ENCODE measurements at places on chromosomes 2 and 18. TPM values are rescaled to one million over a fixed set of nuclear protein-coding genes. Genes with fewer than 3 reads are reported as not detected.

DNA sequence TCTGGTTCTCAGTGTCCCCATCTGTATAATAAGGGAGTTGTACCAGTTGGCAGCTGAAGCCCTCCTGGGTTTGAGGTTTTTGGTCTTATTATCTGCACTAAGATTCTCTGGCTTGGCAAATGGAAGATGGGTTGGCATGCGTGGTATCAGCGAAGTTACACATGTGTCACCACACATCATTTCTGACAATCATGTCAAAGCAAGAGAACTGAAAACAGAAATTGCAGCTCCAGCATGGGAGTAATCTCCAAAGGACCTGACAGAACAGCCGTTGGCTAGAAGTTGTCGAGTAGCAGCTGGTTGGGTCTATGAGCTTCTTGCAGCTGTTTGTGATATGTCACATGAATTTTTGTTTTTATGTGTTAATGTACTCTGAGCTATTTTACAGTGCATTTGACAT lies 317.4 kb downstream of the SLC4A3 start:
- H3K4me3 ChIP-seq: no peak overlapping the region
- no peaks in the 10 kb centered on the region for H3K4me1 ChIP-seq
- H3K36me3 ChIP-seq: no peaks in the 10 kb centered on the region
- no peak for DNase-seq
- H3K27me3 ChIP-seq: no peaks in the 10 kb centered on the region

The ABCA12 gene
- not detected for total RNA-seq

The KIF5C gene
- 0.47 TPM for total RNA-seq

The PLEKHA3 gene
- total RNA-seq: 35.1 TPM

The CYP27C1 gene
- not detected for total RNA-seq

The RFX8 gene
- not detected for total RNA-seq

GRCh38 chr2:26692897-26693849 lies 651 bp downstream of the KCNK3 start:
- H3K27me3 ChIP-seq: peaks cover 57% of the 10 kb centered on the region
- H3K27ac ChIP-seq: peak overlapping the region; percentile 56
- H3K4me1 ChIP-seq: peaks cover 7% of the 10 kb centered on the region
- no peaks in the 10 kb centered on the region for H3K36me3 ChIP-seq

The DPP4 gene
- 24.5 TPM for total RNA-seq

The SRD5A2 gene
- 1.2 TPM for total RNA-seq

DNA sequence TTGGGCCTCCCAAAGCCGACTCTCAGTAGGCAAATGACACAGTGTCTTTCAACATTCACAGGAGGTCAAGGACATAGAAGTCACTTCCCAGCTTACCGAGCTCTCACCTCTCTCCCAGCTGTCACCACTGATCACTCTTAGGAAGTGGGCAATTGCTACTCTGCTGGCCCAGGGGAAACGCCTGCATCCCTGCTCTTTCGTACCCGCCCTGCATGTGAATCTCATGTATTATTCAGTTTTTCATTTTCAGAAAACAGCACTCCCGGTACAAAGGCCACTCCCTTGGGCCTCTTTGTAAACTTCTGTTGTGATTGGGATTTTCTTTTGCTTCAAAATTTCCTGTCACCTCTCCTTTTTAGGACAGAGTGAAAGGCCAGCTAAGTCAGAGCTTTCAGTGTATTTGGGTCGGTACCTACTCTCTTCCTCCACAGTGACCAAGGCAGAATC lies 15.4 kb downstream of the MRPL44 start:
- peaks cover 8% of the 10 kb centered on the region for H3K36me3 ChIP-seq
- no peak for DNase-seq
- no peak overlapping the region for H3K4me3 ChIP-seq
- no peak overlapping the region for H3K27ac ChIP-seq
- H3K27me3 ChIP-seq: no peaks in the 10 kb centered on the region

The FLACC1 gene
- total RNA-seq: 6.8 TPM

The RESP18 gene
- total RNA-seq: not detected
